ENCODE measurements at places on chromosomes 12 and 14. TPM values are rescaled to one million over a fixed set of nuclear protein-coding genes. Genes with fewer than 3 reads are reported as not detected.

REP15 gene
- not detected for total RNA-seq

IL31 gene
- 4.0 TPM for total RNA-seq

NYNRIN gene
- total RNA-seq: 0.22 TPM

TAS2R42 gene
- total RNA-seq: not detected

TPPP2 gene
- not detected for total RNA-seq

TCL1B gene
- not detected for total RNA-seq

LRRK2 gene
- not detected for total RNA-seq

CHGA gene
- total RNA-seq: not detected

All from activated CD4-positive, alpha-beta memory T cell treated with anti-CD3 and anti-CD28 coated beads for 36 hours (primary cell).